ENCODE measurements at places on chromosomes 3 and 15.

GRCh38 chr3:115789481-115789880, 166.2 kb downstream of the GAP43 start:
- DNase-seq, result peak; percentile 22

- peak; percentile 28 for DNase-seq
Measured at GRCh38 chr3:128282380-128283196, 129.3 kb downstream of the EEFSEC start.

GRCh38 chr3:113219605-113220300, 8.4 kb downstream of the BOC start:
- DNase-seq, result no peak

GRCh38 chr3:129026728-129027543, 25.8 kb downstream of the EFCC1 start:
- DNase-seq, result peak; percentile 78

DNA sequence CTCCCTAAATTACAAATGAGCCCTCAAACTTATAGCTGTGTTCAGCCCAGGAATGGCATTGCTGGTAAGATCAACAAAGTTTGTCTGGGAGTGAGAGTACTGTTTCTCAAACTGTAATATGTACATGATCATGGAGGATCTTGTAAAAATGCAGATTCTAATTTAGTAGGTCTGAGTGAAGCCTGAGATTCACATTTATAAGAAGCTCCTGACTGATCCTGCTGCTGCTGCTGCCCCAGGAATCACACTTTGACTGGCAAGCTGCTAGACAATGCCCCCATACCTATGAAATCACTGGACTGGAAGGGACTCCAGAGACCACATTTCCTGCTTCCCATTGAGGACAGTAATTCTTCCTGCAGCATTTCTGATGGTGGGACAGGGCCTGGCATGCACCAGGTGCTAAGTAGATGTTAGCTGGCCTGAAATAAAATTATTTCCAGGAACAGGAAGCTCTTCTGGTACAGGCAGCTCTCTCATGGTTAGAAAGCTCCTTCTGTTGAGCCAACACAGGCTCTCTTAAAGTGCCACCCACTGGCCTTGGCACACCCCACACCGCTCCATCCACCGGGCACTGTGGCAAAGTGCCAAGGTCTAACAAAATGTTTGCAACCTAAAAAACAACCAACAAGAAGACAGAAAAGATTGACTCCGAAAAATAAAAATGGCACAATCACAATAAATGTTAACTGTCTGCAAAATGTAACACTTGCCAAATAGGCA, 36.7 kb upstream of the ZNF710 start:
- no peak for DNase-seq

DNA sequence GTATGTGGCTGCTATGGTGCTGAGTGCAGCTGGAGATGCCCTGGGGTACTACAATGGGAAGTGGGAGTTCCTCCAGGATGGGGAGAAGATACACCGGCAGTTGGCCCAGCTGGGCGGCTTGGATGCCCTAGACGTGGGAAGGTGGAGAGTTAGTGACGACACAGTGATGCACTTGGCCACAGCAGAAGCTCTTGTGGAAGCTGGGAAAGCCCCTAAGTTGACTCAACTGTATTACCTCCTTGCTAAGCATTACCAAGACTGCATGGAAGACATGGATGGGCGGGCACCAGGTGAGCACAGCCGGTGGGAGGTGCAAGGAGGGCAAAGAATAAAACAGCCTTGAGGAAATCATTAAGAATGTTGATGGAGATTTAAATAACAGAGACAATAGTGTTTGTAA, 2.9 kb downstream of the ADPRH start:
- DNase-seq, result no peak

DNA sequence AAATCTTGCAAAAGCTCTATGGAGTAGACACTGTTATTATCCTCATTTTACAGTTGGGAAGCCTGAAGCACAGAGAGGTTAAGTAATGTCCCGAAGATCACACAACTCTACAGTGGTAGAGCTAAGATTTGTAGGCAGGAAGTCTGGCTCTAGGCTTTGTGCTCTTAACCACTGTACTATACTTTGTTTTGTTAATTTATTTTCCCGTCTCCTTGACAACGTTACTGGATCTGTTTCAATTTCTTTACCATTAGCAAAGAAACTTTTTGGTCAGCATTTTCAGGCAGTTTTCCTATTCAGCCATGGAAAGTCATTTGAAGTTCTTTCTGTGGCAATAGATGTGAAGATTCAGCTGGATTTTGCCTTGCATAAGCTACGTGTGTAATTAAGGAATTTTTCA, 51.7 kb downstream of the OTOL1 start:
- no peak for DNase-seq

DNA sequence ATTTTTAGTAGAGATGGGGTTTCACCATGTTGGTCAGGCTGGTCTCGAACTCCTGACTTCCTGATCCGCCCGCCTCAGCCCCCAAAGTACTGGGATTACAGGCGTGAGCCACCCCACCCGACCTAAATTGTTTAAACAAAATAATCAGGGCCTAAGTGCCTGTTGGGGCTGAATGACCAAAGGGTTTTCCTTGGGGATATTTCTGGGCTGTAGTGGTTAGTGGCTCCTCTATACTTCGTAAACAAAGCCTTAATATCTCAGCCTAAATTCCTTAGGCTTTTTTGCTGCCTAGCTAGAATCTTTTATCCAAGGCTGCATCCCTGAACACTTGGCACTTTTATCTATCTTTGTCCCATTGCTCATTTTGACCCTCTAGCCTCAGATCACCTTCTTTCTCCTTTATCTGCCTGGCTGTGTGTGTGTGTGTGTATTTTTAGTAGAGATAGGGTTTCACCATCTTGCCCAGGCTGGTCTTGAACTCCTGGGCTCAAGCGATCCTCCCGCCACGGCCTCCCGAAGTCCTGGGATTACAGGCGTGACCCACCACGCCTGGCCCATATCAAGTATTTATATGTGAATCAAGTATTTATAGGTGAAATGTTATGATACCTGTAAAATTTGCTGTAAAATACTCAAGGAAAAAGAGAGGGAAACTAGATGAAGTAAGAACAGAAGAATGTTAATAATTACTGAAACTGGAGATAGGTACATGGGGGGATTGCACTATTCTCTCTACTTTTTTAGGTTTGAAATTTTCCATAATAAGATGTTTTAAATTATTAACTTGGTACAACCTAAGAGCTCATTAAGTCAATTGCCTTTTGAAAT, 1.8 kb downstream of the NUSAP1 start:
- no peak for DNase-seq

DNA sequence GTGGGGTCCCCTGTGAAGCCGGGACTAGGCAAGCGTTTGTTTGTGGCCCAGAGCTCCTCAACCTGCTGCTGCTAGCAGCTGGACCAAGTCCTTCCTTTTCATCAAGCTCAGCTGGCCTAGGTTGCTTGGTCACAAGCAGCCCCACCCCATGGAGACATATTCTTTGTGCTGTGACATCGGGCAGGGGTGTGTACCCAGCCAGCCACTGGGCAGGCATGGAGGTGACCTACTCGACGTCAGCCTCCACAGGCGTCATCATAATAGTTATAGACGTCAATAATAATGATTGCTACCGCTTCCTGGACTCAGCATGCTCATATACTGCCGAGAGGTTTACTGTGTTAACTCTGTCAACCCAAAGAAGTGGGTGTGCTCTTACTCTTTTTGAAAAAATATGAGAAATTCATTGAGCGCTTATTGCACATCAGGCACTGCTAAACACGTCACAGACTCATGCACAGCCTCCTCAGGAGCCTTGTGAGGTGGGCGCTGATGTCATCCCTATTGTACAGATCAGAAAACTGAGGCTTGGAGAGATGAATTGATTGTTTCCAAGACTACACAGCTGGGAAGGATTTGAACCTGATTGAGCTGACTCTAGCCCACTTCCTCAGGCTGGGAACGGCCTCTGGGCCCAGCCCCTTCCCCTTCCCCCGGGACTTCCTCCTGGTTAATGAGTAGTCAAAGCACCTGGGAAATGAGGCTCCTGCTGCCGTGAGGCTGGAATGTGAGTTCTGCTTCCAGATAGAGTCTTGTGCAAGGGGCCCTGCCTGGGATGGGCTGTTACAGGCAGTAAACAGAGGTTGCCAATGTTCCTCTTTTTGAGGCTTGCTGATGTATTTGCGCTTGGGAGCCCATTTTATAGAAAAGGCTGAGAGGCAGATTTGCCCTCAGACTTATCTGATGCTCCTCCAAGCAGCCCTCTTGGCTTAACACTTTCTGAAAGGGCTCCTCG, 16.2 kb downstream of the SLC6A6 start:
- no peak for DNase-seq

DNA sequence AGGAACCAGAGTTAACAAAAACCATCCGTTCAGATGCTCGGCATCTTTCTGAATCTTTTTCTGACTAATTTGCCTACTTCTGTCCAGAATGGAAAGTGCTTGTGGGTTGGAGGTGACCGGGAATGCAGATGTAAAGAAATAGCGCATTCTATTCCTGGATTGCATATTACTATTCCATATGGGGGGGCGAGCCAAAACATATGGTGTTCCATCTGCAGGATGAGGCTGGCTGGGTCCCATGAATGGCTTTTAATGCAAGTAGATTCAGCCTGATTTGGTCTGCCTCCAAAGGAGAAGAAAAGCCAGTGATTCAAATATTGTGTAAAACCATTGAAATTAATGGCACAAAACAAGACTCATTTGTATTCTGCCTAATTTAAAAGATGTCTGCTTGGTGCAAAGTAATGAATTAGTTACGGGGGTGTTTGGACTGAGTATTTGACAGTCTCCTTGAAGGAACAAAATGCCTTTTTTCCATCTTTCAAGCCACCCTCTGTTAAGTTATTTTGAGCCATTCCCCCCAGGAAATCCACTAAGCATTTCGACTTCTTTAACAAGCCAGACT, 99.0 kb downstream of the ST8SIA2 start:
- peak; percentile 20 for DNase-seq

- peak; percentile 36 for DNase-seq
Measured at GRCh38 chr3:189457201-189457607, 174.0 kb upstream of the TP63 start.

GRCh38 chr3:183631715-183632114, 3.7 kb upstream of the KLHL24 start:
- no peak for DNase-seq

GRCh38 chr15:94677202-94677790, 445.9 kb downstream of the MCTP2 start:
- DNase-seq, result no peak

Data from fibroblast of skin of scalp (primary cell).